GM23248 (cell line): ENCODE measurements at places on chromosomes 11 and 22.

GRCh38 chr11:28393348-28393747, 285.2 kb downstream of the METTL15 start:
- no peaks in the 10 kb centered on the region for H3K27me3 ChIP-seq
- no peaks in the 10 kb centered on the region for H3K4me1 ChIP-seq
- DNase-seq, result no peak
- H3K27ac ChIP-seq, result no peak overlapping the region
- no peaks in the 10 kb centered on the region for H3K36me3 ChIP-seq

DNA sequence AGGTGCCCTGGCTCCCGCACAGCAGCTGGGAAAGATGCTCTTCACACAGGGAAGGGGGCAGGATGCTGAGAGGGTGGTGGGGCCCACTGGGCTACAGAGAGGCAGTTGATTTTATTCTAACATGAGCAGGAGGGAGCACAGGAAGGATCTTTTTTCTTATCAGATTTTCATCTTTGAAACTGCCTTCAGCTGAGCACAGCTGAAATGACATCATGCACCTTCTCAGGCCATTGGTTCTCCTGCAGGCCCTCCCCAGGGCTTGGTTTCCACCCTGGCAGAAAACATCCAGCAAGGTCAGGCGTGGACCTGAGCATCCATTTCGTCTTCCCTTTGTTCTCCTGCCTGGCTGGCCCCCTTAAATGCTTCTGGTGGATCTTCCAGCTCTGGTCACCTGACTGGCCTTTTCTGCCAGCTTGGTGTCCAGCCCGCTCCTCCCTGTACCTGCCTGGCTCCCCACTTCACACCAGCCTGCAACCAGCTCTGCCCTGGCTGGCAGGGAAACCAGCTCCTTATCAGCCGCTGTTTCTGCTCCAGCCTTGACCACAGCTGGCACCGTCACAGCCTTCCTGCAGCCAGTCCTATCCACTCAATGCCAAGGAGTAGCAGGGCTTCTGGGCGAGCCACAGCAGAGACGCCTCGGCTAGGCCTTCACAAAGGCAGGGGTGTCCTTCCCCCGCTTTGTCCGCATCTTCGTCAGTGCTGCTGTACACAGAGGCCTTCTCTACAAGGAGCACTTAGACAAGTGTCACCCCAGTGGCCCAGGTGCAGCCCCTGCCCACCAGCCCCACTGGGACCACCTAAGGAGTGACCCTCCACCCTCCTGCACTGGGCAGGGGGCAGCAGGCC, 36.5 kb downstream of the TOM1 start:
- H3K36me3 ChIP-seq, result peaks cover 40% of the 10 kb centered on the region
- no peak for DNase-seq
- no peak overlapping the region for H3K27ac ChIP-seq
- H3K4me3 ChIP-seq, result no peak overlapping the region
- H3K27me3 ChIP-seq, result no peaks in the 10 kb centered on the region

GRCh38 chr11:73160005-73160760, 18.1 kb upstream of the FCHSD2 start:
- H3K27ac ChIP-seq, result no peak overlapping the region
- H3K27me3 ChIP-seq, result no peaks in the 10 kb centered on the region
- no peaks in the 10 kb centered on the region for H3K36me3 ChIP-seq
- H3K4me1 ChIP-seq, result peaks cover 16% of the 10 kb centered on the region

GRCh38 chr11:86374586-86374985, at the start of gene CCDC81:
Gene CCDC81 (plus strand): TSS chr11:86374887. CDS start chr11:86375164, 277 bp downstream.
- H3K36me3 ChIP-seq, result no peaks in the 10 kb centered on the region
- H3K27me3 ChIP-seq, result no peaks in the 10 kb centered on the region
- H3K4me1 ChIP-seq, result 0 out of 2 replicates have a peak, but pooled peaks cover 7% of the 10 kb centered on the region
- H3K27ac ChIP-seq, result no peak within 1 kb of the TSS

DNA sequence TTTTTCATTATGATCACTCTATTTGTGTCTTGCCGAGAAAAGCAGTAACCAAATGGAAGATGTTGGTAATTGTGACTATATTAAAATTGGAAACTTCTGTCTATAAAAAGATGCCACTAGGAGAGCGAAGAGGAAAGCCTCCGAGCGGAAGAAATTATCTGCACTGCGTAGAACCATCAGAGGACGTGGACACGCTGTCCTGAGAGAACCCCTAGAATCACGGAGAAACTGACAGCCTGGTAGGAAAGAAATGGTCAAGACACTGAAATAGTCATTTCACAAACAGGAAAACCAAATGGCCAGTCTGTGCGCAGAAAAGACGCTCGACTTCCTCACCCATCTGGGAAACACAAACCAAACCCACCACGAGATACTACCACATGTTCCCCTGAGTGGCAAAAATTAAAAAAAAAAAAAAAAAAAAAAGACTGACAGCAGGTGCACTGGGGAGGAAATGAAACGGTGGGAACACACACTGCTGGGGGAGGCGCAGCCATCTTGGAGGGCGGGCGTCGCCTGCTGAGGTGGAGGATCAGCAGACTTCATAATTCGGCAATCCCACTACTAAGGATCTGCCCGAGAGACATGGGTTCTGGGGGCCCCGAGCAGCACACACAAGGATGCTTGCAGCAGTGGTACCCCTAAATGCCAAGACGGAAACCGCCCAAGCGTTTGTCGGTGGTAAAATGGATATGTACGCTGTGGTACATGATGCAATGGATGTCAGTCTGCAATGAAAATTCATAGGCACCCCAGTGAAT, 21.3 kb downstream of the IFITM10 start:
- DNase-seq, result no peak
- H3K4me1 ChIP-seq, result no peaks in the 10 kb centered on the region
- H3K36me3 ChIP-seq, result no peaks in the 10 kb centered on the region
- no peak overlapping the region for H3K4me3 ChIP-seq
- H3K27ac ChIP-seq, result no peak overlapping the region
- peaks cover 40% of the 10 kb centered on the region for H3K27me3 ChIP-seq

- no peak overlapping the region for H3K4me3 ChIP-seq
- DNase-seq, result peak; percentile 57
- peak overlapping the region; percentile 60 for H3K27ac ChIP-seq
- no peaks in the 10 kb centered on the region for H3K27me3 ChIP-seq
- H3K36me3 ChIP-seq, result no peaks in the 10 kb centered on the region
These were observed 96.6 kb upstream of the AKIP1 start for GRCh38 chr11:8814209-8814922.

GRCh38 chr22:26502688-26503561, 9.3 kb downstream of the TFIP11 start:
- DNase-seq, result peak; percentile 47
- H3K27ac ChIP-seq, result no peak overlapping the region
- peaks cover 7% of the 10 kb centered on the region for H3K4me1 ChIP-seq
- no peak overlapping the region for H3K4me3 ChIP-seq

GRCh38 chr11:10310301-10310841, 5.5 kb downstream of the ADM start:
- DNase-seq, result peak; percentile 43
